Stimulated activated CD4-positive, alpha-beta T cell treated with anti-CD3 and anti-CD28 coated beads, TNF-alpha, amount 100 ng/mL, for 1 hour (primary cell): ENCODE measurements at places on chromosomes 7 and 10.

GRCh38 chr10:1393481-1393880, 337.3 kb downstream of the WDR37 start:
- no peak for DNase-seq

DNA sequence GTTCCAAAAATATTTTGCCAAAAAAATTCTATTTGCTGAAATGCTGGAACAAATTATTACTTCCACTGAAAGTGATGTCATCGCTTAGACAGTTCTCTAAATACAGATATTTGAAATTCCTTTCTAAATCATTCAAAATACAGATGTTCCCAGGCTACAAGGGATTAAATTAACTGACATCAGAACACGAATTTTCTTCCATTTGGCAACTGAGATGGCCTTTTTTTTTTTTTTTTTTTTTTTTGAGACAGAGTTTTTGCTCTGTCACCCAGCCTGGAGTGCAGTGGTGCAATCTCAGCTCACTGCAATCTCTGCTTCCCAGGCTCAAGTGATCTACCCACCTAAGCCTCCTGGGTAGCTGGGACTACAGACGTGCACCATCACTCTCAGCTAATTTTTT, 57.0 kb downstream of the P4HA1 start:
- DNase-seq = no peak

GRCh38 chr10:71301371-71301916, 17.6 kb upstream of the SLC29A3 start:
- no peak for DNase-seq

DNA sequence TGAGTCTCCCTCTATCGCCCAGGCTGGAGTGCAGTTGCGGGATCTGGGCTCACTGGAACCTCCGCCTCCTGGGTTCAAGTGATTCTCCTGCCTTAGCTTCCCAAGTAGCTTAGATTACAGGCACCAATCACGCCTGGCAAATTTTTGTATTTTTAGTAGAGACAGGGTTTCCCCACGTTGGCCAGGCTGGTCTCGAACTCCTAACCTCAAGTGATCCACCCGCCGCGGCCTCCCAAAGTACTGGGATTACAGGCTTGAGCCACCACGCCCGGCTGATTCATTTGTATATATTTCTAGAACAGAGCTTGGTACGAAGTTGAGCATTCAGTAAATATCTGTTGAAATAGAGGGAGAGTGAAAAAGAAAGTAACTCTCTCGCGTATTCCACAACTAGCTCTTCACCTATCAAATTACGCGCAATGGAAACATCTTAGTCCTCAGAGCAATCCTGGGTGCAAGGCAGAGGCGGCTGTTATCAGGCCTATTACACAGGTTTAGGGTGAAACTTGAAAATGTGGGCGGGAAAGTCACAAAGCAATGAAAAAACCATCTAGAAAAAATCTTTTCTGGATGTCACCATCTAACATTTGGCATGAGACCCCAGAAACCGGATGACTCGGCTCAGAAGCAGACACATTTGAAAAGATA, 707 bp upstream of the GHITM start:
- peak; percentile 10 for DNase-seq

DNA sequence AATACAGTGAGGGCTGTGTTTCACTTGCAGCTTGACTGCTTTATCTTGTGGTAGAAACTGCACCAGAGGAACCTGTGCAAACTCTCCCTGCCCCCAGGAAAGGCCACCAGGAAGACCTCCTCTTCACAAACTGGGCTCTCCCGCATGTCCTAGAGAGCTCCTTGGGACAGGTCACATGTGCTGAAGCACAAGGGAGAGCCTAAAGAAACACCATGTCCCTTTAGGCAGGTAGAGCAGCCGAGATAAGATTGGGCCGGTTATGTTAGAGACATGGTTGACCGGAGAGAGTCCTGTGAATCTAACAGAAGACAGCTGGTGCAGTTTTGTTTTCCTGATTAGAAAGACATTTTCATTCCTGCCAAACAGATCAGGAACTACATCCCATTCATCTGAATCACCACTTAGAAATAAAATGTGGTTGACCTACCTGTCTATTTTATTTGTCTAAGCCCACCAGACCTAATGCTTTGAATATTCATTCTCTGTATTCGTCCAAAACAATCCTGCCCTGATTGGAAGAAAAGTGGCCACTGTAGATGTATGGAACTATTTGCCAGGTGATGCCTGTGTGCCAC, 224.1 kb downstream of the GLI3 start:
- no peak for DNase-seq

DNA sequence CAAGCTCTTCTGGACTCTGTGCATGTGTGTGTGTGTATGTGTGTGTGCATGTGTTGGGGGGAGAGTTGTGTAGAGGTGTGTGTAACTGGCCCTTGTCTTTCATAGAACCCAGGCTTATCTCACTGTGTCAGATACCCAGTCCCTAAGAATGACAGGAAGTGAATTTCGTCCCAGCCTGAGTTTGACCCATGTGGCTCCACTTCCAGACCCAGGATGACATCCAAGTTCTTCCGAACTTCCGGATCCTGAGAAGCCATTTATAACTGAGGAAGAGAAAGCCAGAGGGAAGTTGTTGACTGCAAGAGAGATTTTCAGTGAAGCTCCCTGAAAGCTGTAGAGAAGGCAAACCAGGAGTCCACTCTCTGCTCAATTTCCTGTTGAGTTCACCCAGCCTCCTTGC, 53.2 kb downstream of the ADRB1 start:
- no peak for DNase-seq

DNA sequence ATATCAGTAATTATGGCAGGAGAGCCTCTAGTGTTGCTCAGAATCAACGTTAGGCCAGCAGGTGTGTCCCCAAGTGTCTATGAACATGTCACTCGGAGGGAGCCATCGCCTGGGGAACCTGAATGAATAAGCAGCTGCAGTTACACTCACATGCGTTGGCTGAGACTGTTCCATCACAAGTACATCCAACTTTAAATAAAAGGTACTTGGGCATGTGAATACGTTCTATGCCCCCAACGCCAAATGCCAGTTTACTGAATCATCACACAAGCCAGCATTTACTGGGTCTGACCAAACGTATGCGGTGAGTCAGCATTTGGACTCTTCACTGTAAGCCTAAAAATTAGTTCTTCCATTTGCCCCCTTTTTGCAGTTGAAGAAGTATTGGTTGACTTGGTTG, 207.6 kb upstream of the PLXNA4 start:
- DNase-seq = no peak

- peak; percentile 18 for DNase-seq
These were observed 615 bp downstream of the ARHGAP12 start for GRCh38 chr10:31927884-31928548.
